ENCODE measurements at places on chromosomes 2 and 18. TPM values are rescaled to one million over a fixed set of nuclear protein-coding genes. Genes with fewer than 3 reads are reported as not detected.

DNA sequence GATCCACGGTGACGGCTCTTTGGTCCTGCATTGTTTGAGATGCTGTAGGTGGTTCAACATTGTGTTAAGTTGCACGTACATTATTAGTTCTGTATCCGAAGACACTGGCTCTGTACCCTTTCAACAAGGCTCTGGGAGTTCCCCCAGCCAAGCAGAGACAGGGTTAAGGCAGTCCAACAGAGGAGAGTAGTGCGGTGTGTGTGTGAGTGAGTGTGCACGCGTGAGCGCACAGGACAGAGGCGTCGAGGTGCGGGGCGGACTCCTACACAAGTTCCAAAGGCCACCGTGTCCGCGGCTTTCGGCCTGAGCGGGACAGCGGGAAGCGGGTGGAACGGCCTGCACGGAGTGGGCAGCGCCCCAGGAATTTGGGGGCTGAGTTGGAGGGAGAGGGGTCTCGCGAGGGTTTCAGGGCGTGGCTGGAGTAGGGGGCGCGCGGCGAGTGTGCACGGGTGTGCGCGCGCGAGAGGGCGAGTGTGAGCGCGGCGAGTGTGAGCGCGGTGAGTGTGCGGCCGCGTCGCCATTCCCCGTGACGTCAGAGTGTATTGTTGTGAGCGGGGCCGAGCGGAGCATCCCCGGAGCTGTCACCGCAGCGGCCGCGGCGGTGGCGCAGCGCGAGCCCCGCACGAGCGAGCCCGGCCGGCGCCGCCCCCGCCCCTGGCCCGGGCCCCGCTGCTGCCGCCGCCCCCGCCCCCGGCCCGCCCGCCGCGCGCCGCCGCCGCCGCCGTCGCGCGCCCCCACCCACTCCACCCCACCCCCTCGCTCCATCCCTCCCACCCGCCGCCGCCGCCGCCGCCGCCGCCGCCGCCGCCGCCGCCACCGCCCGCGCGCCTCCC, at the start of gene ASXL3:
Gene ASXL3 (plus strand): TSS at position 535 of the 833 bp plus-strand sequence. CDS start 413 bp downstream, outside the sequence.
- H3K27ac ChIP-seq: peak within 1 kb of the TSS; percentile 95
- no peaks in the 10 kb centered on the region for H3K27me3 ChIP-seq
- H3K4me3 ChIP-seq: peak within 1 kb of the TSS; percentile 87
- H3K36me3 ChIP-seq: no peaks in the 10 kb centered on the region
- peak; percentile 23 for DNase-seq

DNA sequence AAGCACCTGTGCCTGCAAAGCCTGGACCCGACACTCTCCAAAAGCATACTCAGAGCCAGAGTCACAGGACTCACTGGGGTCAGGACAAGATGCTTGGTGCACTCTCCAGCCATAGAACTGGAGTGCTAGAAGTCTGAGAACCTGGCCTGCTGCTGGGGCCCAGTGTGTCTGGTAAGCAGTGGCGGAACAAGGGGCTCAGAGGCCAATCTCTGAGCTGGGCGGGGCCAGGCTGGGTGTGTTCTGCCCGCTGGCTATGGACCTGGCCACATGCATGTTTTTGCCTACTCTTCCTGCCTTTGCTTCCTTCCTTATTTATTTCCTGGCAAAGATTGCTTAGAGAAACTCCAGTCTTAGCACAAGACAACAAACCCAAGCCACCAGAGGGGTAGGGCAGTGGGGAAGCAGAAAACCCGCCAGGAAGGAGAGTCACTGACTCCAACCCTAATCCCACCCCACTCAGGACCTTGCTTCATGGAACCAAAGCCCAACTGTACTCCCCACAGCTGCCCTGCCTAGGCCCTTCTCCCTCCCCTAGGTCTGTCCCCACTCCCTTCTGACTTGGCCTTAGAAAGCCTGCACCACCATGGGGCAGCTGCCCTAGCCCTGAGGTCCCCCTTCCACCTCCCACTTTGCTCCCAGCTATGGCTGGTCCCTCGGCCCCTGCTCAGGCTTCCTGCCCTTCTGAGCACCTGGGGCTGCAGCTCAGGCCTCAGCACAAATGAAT, 315.5 kb downstream of the CELF4 start:
- H3K36me3 ChIP-seq: no peaks in the 10 kb centered on the region
- H3K4me3 ChIP-seq: no peak overlapping the region
- no peak overlapping the region for H3K27ac ChIP-seq

GRCh38 chr2:129673847-129674711, 305.4 kb upstream of the RAB6C start:
- H3K27me3 ChIP-seq: no peaks in the 10 kb centered on the region
- H3K36me3 ChIP-seq: no peaks in the 10 kb centered on the region
- DNase-seq: no peak
- H3K27ac ChIP-seq: no peak overlapping the region

DSEL gene
- 16.6 TPM for total RNA-seq

TMEM37 gene
- 12.8 TPM for total RNA-seq

DNA sequence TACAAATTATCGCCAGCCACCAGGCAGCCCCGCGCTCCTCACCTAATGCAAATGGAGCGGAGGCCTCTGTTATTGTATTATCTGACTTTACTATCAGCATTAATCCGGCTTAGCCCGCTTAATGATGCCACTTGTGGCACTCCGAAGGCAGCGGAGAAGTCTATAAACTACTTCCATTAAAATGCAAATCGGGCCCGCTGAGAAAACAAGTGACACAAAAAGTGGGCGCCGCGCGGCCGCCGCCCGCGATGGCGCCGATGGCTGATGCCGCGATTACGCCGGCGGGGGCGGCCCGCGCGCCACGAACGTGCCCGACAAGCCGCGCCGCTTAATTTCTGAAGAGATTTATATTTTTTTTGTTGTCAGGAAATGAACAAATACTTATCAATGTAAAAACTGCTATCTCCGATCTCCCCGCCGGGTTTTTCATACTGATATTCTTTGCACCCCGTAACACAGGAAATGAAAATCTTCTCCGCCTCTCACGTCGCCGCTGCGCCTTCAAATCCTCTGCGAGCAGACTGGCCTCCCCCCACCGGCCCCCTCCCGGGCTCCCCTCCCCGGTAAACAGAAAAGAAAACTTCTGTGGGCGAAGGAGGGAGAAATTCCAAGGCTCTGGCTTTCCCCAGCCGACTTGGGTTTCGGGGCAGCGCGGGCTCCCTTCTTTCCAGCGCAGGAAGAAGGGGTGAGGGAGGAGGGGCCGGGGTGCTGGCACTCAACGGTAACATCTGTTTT, 221.8 kb downstream of the INSIG2 start:
- DNase-seq: peak; percentile 15
- no peaks in the 10 kb centered on the region for H3K27me3 ChIP-seq
- H3K4me1 ChIP-seq: no peaks in the 10 kb centered on the region
- no peaks in the 10 kb centered on the region for H3K36me3 ChIP-seq
- peak overlapping the region; percentile 39 for H3K4me3 ChIP-seq
- H3K27ac ChIP-seq: peak overlapping the region; percentile 34

- H3K36me3 ChIP-seq: no peaks in the 10 kb centered on the region
- H3K27me3 ChIP-seq: no peaks in the 10 kb centered on the region
- H3K27ac ChIP-seq: peak overlapping the region; percentile 32
- H3K4me3 ChIP-seq: no peak overlapping the region
- H3K4me1 ChIP-seq: no peaks in the 10 kb centered on the region
Measured at GRCh38 chr18:23872701-23873550, 141.6 kb upstream of the TTC39C start.

- no peaks in the 10 kb centered on the region for H3K27me3 ChIP-seq
- H3K4me1 ChIP-seq: no peaks in the 10 kb centered on the region
- no peak for DNase-seq
- no peak overlapping the region for H3K27ac ChIP-seq
- no peaks in the 10 kb centered on the region for H3K36me3 ChIP-seq
Measured at GRCh38 chr2:17792515-17792914, 23.7 kb upstream of the MSGN1 start.

LAMA1 gene
- total RNA-seq: 3.0 TPM

ALPP gene
- total RNA-seq: not detected

- H3K27me3 ChIP-seq: no peaks in the 10 kb centered on the region
- no peak for DNase-seq
- H3K36me3 ChIP-seq: no peaks in the 10 kb centered on the region
- peaks cover 45% of the 10 kb centered on the region for H3K4me1 ChIP-seq
- peak overlapping the region; percentile 99 for H3K27ac ChIP-seq
- H3K4me3 ChIP-seq: no peak overlapping the region
Measured at GRCh38 chr2:85439986-85440385, 21.5 kb downstream of the SH2D6 start.

GRCh38 chr2:43460174-43460546, 135.7 kb downstream of the THADA start:
- H3K27me3 ChIP-seq: no peaks in the 10 kb centered on the region
- H3K27ac ChIP-seq: peak overlapping the region; percentile 84
- no peak overlapping the region for H3K4me3 ChIP-seq
- H3K36me3 ChIP-seq: no peaks in the 10 kb centered on the region
- no peak for DNase-seq
- peaks cover 96% of the 10 kb centered on the region for H3K4me1 ChIP-seq

DNA sequence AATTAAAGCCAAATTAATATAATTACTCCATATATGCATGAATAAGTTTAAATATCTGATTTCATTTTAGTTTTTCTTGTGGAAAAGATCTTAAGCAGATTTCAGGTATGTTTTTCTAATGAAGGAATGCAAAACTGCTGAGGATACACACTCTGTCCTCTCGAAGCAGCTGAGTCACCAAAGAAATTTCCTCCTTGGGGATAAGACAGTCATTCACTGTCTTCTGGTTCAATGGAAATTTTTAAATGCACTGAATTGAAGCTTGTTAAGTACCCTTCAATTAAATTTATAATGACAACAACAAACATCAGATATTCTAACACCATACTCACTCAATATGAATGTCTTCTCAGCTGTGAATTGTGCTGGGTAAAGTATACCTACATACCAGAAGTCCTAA, 101.5 kb upstream of the DNER start:
- H3K27me3 ChIP-seq: no peaks in the 10 kb centered on the region
- no peaks in the 10 kb centered on the region for H3K36me3 ChIP-seq
- DNase-seq: no peak
- H3K27ac ChIP-seq: no peak overlapping the region

DNA sequence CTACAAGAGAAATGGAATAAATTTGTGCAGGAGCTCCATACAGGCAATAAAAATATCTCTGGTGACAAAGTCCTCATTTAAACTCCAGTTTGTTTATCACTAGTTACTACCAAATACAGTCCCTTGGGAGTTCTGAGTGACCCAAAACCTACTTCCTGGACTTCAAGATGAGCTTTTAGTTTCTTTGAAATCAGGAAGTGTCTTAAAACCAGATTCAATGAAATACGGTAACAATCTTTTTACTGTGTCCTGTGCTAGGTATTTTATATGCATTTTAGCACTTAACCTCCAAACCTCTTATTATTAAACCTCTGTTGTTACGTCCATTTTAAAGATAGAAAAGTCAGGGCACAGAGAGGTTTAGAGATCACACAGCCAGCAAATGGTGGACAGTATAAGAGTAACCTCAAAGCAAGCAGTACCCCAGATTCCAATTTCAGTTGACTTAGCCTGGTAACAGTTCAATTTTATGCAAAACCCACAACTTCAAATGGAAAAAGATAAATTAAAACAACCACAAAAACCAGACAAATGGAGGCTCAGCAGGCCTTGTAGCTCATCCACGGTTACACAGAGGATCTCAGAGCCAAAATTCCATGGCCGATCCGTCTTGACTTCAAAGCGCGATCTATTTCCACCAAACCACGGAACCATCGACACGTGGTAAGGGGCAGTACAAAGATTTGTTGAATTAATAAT, 1.3 kb upstream of the KCMF1 start:
- no peaks in the 10 kb centered on the region for H3K36me3 ChIP-seq
- peak overlapping the region; percentile 94 for H3K4me3 ChIP-seq
- no peaks in the 10 kb centered on the region for H3K27me3 ChIP-seq
- peak overlapping the region; percentile 98 for H3K27ac ChIP-seq
- DNase-seq: no peak

DNA sequence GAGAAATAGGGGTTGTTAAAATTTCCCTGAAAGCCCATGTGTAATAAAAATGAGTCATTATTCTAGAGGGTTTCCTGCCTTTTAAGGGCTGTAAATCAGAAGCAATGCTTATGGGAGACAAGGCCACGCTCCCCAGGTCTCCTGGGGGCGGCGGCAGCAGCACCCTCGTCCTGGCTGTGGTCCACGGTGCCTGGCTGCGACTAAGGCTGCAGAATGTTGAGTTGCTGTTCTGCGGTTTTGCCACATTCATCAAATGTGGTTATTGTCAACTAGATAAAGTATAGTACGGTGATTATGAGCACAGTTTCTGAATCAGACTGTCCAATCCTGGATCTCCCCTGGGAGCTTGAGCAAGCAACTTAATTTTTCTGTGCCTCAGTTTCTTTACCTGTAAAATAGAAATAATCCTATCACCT, 11.9 kb upstream of the AGFG1 start:
- H3K27ac ChIP-seq: no peak overlapping the region
- no peak overlapping the region for H3K4me3 ChIP-seq
- H3K36me3 ChIP-seq: no peaks in the 10 kb centered on the region
- H3K4me1 ChIP-seq: no peaks in the 10 kb centered on the region
- no peak for DNase-seq

DNA sequence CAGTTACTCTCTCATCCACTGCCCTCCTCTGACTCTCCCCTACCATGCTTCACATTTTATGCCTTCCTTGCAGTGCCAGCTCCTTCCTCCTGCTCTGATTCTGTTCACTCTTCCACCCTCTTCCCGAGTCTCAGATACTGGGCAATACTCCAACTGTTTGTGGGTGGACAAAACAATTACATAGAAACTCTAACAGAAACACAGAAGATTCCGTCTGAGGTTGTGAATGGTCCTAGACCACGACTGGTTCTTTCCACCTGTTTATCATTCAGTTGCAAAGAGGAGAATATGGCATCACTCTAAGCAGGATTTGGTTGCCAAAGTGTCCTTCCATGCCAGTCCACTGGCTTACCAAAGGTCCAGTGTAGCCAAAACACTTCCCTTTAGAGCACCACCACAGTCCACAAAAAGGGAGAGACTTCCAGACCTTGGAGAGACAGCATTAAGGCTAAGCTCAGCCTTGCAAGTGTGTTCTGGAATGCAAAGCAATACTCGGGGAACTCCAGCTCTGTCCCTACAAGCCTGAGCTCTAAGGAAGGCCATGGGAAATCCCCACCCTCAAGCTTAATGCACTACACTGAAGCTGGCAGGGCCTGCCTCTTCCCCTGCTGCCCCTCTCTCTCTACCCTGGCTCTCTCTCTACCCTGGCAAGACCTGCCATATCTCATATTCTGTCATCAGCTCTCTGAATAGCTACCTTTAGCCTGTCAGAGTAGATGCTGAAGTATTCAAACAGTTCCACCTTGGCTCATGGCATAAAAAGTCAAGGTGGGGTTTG, 33.6 kb upstream of the RND3 start:
- no peak for DNase-seq
- H3K27ac ChIP-seq: no peak overlapping the region
- no peaks in the 10 kb centered on the region for H3K36me3 ChIP-seq
- H3K27me3 ChIP-seq: no peaks in the 10 kb centered on the region
- H3K4me3 ChIP-seq: no peak overlapping the region
- peaks cover 9% of the 10 kb centered on the region for H3K4me1 ChIP-seq

Measured in tibial nerve (tissue), 4 donors.